CD4-positive, alpha-beta T cell treated with Interleukin-6 for 4 hours (primary cell): ENCODE measurements at places on chromosomes 3 and 15.

DNA sequence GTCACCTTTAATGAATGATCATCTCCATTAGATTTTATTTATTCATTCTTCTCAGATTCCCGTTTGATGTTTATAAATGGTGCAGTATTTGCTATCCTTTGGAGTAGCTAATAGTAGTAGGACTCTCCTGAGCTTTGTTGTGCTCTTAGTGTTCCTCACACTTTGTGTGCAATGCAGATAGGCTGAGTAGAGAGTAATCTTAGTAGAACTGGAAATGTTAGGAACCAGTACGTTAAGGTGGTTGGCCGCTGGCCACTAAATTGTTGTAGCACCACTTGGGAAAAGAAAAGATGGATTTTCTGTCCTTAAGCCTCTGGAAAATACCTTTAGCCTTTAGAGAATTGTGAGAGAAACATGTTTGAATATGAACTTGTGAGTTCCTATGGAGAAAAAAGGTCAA lies 19.9 kb upstream of the EBLN2 start:
- no peak for DNase-seq

- DNase-seq = no peak
These were observed 46.2 kb downstream of the OSBPL10 start for GRCh38 chr3:31934866-31935265.

DNA sequence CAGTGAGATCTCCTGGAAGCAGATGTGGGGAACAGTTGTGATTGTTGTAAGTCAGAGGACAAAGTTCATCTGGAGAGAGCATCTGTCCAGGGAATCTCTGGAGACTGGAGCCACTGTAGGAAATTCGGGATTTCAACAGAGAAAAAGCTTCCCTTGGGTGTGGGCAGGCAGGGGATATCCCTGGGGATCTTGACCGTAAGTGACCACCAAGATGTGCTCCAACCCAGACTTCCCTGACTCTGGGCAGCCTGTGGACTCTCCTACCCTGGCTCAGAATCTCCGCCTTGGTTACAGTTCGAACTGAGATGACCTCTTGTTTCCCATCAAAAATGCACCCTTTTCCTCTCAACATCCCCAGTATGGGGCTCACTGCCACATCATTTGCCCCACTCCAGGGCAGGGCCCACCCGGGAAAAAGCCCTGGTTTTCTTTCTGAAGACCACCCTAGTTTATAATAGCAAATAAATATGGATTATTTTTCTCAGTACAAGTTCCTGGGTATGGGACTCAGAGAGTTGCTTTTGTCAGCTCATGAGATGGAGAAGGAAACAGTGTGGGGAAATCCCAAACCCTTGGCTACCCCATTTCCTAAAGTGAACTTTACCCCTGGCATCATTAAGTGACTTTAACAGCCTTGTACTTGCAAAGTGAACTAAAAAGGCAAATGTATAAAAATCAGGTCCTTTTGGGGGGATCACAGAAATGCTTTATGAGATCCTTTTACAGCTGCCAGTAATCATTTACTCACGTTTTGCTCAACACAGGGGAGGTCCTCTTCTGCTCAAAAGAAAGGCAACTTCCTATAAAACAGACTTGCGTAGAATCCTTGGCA lies 89.9 kb downstream of the CCNL1 start:
- no peak for DNase-seq

GRCh38 chr15:80107774-80108173 lies 45.0 kb upstream of the FAH start:
- no peak for DNase-seq

- no peak for DNase-seq
These were observed 341.2 kb upstream of the C2CD4B start for GRCh38 chr15:62506217-62506805.
